ENCODE measurements at places on chromosomes 4 and X. TPM values are rescaled to one million over a fixed set of nuclear protein-coding genes. Genes with fewer than 3 reads are reported as not detected.

Gene ELMOD2
- 37.8 TPM for total RNA-seq

GRCh38 chr4:157204634-157205244, 15.8 kb upstream of the GRIA2 start:
- no peak for DNase-seq

- no peak for DNase-seq
Observed at GRCh38 chr4:77697860-77698590, 92.4 kb downstream of the CXCL13 start.

DNA sequence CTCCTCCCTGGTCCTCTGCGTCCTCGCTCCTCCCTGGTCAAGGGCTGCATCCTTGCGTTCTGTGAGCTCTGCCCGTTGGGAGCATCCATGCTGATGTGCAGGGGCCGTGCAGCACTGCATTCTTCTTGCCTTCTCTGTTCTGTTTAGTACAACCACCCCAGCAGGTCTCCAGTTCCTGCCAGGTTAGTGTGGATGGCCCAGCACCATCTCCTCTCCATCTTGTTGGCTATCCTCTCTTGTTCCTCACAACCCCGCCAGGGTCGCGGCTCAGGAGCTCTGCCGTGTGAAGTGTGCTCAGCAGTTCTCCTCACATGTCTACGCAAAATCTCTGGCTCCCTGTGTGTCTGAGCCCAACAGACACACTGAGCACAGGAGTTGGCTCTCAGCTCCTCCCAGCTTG, 10.4 kb upstream of the MAEA start:
- no peak for DNase-seq

- DNase-seq = no peak
Observed at GRCh38 chrX:53704854-53705253, 18.3 kb upstream of the HUWE1 start.

GRCh38 chr4:145012841-145013240, 85.2 kb downstream of the ANAPC10 start:
- no peak for DNase-seq

Gene GABRE
- total RNA-seq = 42.0 TPM

GRCh38 chr4:87268411-87268810, 48.0 kb upstream of the KLHL8 start:
- DNase-seq = no peak

Gene SMPX
- total RNA-seq = not detected

DNA sequence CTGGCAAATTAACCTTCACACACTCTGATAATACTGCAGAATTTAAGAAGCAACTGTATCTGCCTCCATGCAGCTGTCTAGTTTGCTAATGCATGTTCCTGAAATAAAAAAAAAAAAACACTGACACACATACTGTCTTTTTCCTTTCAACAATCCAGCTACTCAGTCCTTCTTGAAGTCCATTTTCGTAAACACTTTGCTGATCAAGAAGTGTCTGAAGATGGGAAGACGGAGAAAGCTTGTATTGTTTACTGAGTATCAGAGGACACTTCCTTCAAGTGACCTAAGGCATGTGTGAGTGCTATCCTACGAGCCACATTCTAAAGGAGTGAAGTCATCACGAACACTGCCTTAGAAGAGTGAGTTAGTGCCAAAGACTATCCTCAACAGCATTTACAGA, 82.6 kb downstream of the LUZP4 start:
- DNase-seq = no peak

- DNase-seq = peak; percentile 59
Observed at GRCh38 chrX:102712981-102713625, 855 bp downstream of the GPRASP2 start.

- no peak for DNase-seq
Observed at GRCh38 chr4:76235915-76236314, 15.6 kb upstream of the FAM47E start.

- no peak for DNase-seq
Observed at GRCh38 chr4:17587094-17587822, 10.3 kb downstream of the LAP3 start.

- DNase-seq = no peak
Observed at GRCh38 chr4:101678180-101678579, 112.3 kb upstream of the BANK1 start.

Gene HTN3
- not detected for total RNA-seq

GRCh38 chrX:18558799-18559198, 113.1 kb downstream of the RS1 start:
- no peak for DNase-seq

GRCh38 chr4:66577922-66578321, 907.6 kb upstream of the EPHA5 start:
- DNase-seq = no peak

- no peak for DNase-seq
Observed at GRCh38 chr4:56307423-56307822, 79.9 kb downstream of the AASDH start.

DNA sequence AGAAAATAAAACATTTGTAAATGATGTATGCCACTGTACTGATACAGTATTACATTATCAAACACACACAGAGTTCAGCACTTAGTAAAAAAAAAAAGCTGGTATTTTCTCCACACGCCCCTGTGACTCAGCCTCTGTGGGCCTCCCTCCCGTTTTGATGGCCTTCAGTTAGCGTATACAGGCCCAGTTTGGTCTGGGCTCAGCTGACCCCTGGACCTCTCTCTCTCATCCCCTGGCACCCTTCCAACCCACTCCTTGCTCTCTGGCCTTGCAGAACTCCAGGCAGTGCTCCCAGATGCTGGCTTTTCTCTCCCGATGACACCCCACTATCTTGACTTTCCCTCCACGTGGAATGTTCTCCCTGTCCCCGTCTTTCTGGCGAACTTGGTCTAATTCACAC, 89.0 kb upstream of the LIMCH1 start:
- DNase-seq = no peak

Gene PCDH10
- 0.44 TPM for total RNA-seq

DNA sequence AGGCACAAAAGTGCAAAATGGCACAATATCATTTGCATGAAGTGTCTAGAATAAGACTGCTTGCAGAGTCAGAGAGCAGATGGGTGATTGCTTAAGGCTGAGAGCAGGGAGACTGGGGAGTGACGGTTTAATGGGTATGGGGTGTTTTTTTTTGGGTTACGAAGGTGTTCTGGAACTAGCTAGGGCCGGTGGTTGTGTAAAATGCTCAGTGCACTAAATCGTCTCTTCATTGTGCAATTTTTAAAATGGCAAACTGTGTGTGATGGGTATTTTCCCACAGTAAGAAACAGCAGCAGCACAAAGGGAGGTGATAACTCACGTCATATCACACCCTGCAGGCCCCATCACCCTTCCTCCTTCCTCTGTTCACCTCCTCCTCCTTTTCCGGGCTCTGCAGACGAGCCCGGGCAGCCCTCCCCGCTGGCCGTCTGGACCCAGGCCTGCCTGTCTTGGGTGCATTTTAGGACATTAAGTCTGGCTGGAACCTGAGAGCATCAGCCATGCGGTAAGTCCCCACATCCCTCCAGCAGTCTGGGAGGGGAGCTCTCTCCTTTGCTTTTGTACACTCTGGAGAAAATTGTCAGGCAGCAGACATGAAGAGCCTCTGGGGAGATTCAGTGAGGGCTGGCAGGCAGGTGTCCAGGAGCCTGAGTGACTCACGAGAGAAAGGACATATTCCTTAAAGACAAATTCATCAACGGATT, 42.7 kb downstream of the ASMT start:
- no peak for DNase-seq

Gene S100P
- 0.29 TPM for total RNA-seq

Gene PRRG1
- 15.2 TPM for total RNA-seq

DNA sequence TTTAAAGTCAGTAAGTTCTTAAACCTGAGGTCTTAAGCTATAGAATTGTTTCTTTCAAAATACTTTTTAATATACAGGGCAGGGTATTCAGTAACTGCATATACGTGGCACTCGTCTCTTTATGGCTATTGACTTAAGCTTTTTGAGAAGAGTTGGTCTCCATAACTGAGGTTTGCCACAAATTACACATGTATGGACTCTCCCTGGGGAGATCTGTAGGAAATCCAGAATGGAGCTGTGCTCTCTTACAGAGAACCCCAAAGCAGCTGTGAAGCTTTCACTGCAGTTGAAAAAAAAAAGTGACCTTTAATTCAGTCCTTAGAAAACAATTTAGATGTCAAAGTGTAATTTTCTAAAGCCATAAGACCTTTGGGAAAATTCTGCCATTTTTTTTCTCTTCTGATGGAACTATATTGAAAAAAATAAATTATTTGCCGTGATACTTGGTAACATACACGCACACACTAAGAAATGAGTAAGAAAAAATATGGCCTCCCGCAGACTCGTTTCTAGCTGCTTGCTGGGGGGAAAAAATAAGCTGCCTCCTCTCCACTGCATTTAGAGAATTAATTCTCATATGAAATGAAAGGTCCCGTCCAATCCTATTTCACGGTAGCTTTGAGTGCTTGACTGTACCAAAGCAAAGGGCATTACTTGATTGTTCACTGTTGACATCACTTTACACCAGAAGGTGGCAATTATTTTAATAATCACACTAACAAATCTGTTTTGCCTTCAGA, 159.4 kb upstream of the TENM3 start:
- DNase-seq = no peak

Gene FAM47A
- not detected for total RNA-seq

- DNase-seq = no peak
Observed at GRCh38 chr4:120761070-120761469, 161.5 kb downstream of the PRDM5 start.

Measured in breast epithelium (tissue), 4 donors.